GM04504 (cell line): ENCODE measurements at places on chromosomes 12 and 14.

DNA sequence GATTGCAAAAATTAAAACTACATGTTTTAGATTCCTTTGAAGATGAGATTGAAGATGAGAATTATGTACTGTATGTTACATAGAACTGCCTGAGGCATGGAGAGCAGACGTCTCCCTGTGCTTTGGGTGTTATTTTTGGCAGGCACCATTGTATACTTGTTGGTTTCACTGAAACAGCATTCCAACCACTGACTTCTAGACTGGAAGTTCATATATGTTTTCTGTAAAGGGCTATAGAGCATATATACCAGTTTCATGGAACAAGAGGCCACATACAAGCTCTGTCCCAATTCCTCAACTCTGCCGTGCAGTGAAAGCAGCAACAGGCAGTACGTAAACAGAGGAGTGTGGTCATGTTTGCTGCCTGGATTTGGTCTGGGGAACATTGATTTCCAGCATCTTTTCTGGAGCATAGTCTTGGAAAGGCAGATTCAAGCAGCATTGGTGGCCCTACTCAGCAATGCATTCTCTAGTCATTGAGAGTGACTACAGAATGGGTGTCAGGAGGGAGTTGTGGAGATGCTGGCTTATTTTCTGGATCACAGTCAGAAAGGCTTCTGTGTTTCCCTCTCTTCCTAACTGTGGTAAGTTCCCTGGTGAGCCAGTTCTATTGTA, 57.6 kb upstream of the CNTN1 start:
- DNase-seq: no peak

- DNase-seq: no peak
Measured at GRCh38 chr12:118370601-118371000, 2.1 kb downstream of the TAOK3 start.

GRCh38 chr14:25215607-25216006, 165.7 kb upstream of the STXBP6 start:
- DNase-seq: no peak

- no peak for DNase-seq
Measured at GRCh38 chr14:64411001-64411400, 22.8 kb downstream of the MTHFD1 start.

GRCh38 chr12:10052193-10052913, 21.9 kb downstream of the CLEC9A start:
- DNase-seq: no peak

- DNase-seq: no peak
Measured at GRCh38 chr12:26514364-26514763, 318.6 kb downstream of the ITPR2 start.

DNA sequence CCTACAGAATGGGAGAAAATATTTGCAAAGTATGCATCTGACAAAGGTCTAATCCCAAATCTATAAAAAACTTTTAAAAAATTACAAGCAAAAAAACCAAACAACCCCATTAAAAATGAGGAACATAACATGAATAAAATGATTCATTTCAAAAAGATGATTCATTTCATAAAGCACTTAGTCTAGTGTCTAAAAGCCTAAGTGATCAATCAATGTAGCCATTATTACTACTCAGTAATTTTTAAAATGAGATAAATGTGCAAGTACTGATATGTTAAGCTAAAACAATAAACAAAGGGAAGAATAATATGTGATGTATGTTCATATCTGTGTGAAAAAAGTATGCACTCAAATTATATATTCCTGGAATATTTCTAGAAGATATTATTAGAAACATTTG, 119.1 kb upstream of the GARIN6 start:
- no peak for DNase-seq

- DNase-seq: no peak
Measured at GRCh38 chr12:78386871-78387270, 477.7 kb upstream of the SYT1 start.

DNA sequence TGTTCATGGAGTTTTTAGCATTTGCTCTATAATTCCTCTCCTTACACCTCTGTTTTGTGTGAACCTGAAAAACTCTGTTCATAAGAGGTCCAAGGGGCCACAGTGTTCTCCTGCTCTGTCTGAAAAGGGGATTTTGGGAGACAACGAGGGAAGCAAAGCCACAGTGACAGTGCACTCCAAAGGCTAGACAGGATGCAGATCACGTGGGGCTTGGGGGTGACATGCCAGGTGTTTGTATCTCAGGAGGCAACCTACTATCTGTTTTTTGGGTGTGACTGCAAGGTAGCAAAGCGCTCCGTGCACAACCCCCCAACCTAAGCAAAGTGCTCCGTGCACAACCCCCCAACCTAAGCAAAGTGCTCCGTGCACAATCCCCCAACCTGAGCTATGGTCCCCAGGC, 5.1 kb upstream of the CHD4 start:
- no peak for DNase-seq

GRCh38 chr12:4705824-4706223, 14.4 kb upstream of the GALNT8 start:
- no peak for DNase-seq

DNA sequence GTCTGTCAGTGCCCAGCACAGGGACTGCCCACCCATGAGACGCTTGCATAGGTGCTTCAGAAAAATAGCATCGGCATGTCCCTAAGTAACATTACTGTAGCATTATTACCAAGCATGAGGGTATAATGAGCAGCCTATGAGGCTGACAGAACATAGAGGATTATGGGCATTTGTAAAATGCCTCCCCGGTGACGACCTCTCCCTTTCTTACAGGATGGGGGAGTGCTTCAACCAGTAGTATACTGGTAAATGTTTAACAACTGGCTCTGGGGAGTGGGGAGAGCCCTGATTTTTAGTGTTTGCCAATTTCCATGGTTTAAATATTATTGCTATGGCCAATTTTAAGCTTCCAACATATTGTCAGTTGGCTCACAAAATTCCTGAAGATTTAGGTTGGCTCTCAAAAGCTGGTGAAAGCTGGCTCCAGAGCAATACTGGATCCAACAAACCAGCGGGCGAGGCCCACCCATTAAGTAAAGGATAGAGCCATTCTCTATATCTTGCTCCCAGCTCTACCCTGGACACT, 104.5 kb downstream of the ETNK1 start:
- no peak for DNase-seq

DNA sequence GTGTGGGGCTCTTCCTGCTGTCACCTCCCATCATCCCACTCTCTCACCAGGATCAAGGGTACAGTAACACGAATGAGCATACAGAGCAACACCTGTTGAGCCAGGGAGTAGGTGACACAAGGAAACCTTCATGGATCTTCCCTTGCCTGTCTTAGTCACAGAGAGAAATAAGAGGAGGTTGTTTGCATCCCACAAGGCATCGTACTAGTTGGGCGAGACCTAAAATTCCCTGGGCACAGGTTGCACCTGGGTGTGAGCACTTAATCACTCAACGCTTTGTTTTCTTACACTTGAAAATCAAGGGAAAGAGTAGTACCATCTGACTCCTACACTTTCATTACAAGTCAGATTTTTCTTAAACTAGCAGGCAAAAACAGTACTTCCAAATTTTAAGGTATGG, 16.6 kb downstream of the CIPC start:
- no peak for DNase-seq

GRCh38 chr12:90794212-90794611, 160.8 kb downstream of the CCER1 start:
- DNase-seq: no peak

- no peak for DNase-seq
Measured at GRCh38 chr14:73715707-73716106, 1.5 kb upstream of the PNMA1 start.

- DNase-seq: no peak
Measured at GRCh38 chr12:26790645-26790994, 42.4 kb downstream of the ITPR2 start.

- DNase-seq: no peak
Measured at GRCh38 chr12:3838076-3838475, 35.1 kb downstream of the PARP11 start.

- no peak for DNase-seq
Measured at GRCh38 chr14:99854831-99855230, 61.6 kb downstream of the EML1 start.

DNA sequence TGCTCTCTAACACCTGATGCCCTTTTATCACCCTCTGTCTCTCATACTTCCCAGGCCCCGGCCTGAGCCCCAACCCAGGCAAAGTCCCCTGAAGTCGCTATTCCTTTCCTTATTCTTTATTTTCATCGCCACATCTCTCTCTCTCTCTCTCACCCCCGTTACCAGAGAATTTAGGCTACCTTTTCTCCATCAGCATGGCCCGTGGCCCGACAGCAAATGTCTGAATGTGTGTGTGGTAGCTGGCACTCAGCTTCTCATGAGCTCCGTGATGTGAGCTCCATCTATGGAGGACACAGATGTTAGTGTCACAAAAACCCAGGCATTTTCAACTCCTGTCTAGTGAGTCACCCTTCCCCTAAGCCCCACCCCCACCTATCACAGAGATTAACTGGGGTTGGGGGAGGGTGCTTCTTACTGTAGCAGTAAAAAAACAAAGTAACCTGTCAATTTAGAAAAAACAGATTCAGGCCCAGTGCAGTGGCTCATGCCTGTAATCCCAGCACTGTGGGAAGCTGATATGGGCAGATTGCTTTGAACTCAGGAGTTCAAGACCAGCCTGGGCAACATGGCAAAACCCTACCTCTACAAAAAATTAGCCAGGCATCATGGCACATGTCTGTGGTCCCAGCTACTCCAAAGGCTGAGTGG, 53.8 kb downstream of the VCPKMT start:
- no peak for DNase-seq
